ENCODE measurements at places on chromosomes 7 and 10. TPM values are rescaled to one million over a fixed set of nuclear protein-coding genes. Genes with fewer than 3 reads are reported as not detected.

Gene HOXA11
- total RNA-seq, result 0.14 TPM

Gene DNMBP
- 2.9 TPM for total RNA-seq

- H3K27ac ChIP-seq, result no peak overlapping the region
- H3K4me3 ChIP-seq, result no peak overlapping the region
- H3K4me1 ChIP-seq, result no peaks in the 10 kb centered on the region
- no peak for DNase-seq
- no peaks in the 10 kb centered on the region for H3K27me3 ChIP-seq
Observed at GRCh38 chr7:15490291-15490690, 71.5 kb downstream of the AGMO start.

DNA sequence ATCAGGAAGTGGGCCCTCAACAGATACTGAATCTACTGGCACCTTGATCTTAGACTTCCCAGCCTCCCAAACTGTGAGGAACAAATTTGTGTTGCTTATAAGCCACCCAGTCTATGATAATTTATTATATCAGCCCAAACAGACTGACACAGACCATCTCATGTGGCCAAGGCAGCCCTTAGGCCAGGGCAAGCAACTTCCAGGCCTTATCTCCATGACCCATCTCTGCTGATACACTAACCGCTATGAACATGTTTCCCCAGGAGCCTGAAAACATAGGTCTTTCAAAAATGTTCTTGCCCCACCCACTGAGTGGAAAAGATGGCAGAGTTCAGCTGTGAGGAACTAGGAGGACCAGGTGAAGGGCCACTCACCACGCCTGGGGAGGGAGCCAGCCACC is 3.2 kb upstream of the BLOC1S2 start:
- peaks cover 6% of the 10 kb centered on the region for H3K36me3 ChIP-seq
- H3K27me3 ChIP-seq, result peaks cover 7% of the 10 kb centered on the region
- DNase-seq, result no peak
- H3K27ac ChIP-seq, result no peak overlapping the region
- no peak overlapping the region for H3K4me3 ChIP-seq
- peaks cover 24% of the 10 kb centered on the region for H3K4me1 ChIP-seq

Gene C10orf143
- 12.0 TPM for total RNA-seq

DNA sequence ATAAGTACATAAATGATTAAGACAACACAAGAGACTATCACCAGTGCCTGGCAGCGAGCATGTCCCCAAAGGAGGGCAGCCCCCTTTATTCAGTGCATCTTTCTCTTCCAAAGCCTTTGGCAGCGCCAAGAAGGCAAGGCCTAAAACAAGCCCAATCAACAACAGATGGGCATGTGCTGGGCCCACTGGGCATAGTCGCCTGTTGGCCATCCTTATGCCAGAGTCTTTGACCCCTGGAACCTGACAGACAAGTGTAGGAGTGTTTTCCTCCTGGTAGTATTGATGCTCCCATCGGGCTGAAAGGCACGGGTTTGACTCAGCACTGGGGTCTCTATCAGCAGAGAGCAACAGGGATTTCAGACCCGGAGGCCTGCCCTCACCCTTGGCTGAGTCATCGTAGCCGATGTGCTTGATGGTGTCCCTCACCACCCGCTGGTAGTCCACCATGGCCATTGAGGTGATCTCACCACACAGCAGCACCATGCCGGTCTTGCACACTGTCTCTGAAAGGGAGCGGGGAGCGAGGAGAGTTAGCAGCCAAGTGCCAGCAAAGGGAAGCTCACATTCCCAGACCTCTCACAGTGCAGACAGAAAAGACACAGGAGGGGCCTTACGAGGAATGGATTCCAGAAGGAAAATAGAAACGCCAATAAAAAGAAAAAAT is 5.8 kb downstream of the MAT1A start:
- peaks cover 10% of the 10 kb centered on the region for H3K27me3 ChIP-seq
- no peak overlapping the region for H3K4me3 ChIP-seq
- no peaks in the 10 kb centered on the region for H3K36me3 ChIP-seq

DNA sequence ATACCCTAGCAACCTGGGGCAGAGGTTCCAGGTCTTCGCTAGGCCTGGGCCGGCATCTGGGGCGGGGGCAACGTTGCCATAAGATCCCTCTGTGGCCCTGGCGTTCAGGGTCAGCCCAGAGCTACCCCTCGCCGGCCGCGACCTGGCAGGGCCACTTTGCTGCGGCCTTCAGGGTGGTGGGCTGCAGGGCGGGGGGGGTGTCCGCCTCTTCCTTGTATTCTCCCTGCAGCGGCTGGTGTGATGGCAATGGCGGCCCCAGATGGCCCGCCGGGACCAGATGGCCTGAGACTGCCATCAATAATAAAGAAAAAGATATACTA is 539.2 kb upstream of the POT1 start:
- H3K27ac ChIP-seq, result no peak overlapping the region
- no peak for DNase-seq
- no peak overlapping the region for H3K4me3 ChIP-seq

Gene SPDYE5
- not detected for total RNA-seq

- no peak overlapping the region for H3K4me3 ChIP-seq
- no peaks in the 10 kb centered on the region for H3K4me1 ChIP-seq
- DNase-seq, result no peak
- no peaks in the 10 kb centered on the region for H3K36me3 ChIP-seq
- H3K27ac ChIP-seq, result no peak overlapping the region
- peaks cover 20% of the 10 kb centered on the region for H3K27me3 ChIP-seq
Observed at GRCh38 chr7:137670222-137671064, 176.3 kb downstream of the DGKI start.

GRCh38 chr10:133403359-133403758 is 9.4 kb downstream of the MTG1 start:
- H3K27ac ChIP-seq, result no peak overlapping the region
- no peaks in the 10 kb centered on the region for H3K27me3 ChIP-seq
- peaks cover 48% of the 10 kb centered on the region for H3K4me1 ChIP-seq
- no peak overlapping the region for H3K4me3 ChIP-seq
- DNase-seq, result no peak
- H3K36me3 ChIP-seq, result peaks cover 44% of the 10 kb centered on the region

DNA sequence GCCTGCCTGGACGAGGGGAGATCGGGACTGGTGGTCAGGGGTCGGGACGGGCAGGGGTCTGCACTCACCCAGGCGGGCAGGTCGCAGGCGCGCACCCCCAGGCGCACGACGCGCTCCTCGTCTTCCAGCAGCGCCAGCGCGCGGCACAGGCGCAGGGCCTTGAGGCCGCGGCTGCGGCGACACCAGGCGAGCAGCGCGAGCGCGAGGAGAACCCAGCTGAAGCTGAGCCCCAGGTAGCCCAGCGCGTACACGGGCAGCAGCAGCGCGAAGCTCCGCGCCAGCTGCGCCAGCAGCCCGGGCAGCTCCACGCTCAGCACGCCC is 328 bp downstream of the ESYT2 start:
- H3K4me1 ChIP-seq, result peaks cover 52% of the 10 kb centered on the region
- H3K27ac ChIP-seq, result no peak overlapping the region
- peaks cover 7% of the 10 kb centered on the region for H3K36me3 ChIP-seq
- H3K27me3 ChIP-seq, result no peaks in the 10 kb centered on the region
- DNase-seq, result peak; percentile 82

Gene SH2B2
- total RNA-seq, result 6.8 TPM

GRCh38 chr10:98446151-98446660 is 529 bp downstream of the HPS1 start:
- peak overlapping the region; percentile 95 for H3K27ac ChIP-seq
- H3K4me1 ChIP-seq, result peaks cover 36% of the 10 kb centered on the region
- H3K27me3 ChIP-seq, result peaks cover 6% of the 10 kb centered on the region
- peak; percentile 51 for DNase-seq
- H3K4me3 ChIP-seq, result peak overlapping the region; percentile 97

- H3K27me3 ChIP-seq, result no peaks in the 10 kb centered on the region
- peak overlapping the region; percentile 18 for H3K4me3 ChIP-seq
- peaks cover 46% of the 10 kb centered on the region for H3K4me1 ChIP-seq
- no peak for DNase-seq
- H3K27ac ChIP-seq, result peak overlapping the region; percentile 98
Observed at GRCh38 chr7:123712619-123713018, 36.2 kb downstream of the WASL start.

Gene ING3
- total RNA-seq, result 40.3 TPM

Gene KCNIP2
- total RNA-seq, result 3.1 TPM

DNA sequence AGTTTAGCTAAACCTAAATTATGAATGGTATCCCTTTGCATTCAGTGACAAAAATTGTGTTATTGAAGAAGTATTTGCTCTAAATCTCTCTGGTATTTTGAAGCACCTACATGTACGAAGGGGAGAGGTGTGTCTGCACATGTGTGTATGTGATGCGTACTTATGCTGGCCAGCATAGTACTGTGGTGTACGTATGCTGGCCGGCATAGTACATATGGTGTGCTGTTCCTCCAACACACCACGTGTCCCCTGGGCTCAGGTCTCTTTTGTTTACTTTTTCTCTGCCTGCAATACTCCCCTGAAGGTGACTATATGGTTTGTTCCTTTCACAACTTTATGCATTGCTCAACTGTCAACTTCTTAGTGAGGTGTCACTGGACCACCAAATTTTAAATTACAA is 360.3 kb downstream of the CRPPA start:
- no peaks in the 10 kb centered on the region for H3K36me3 ChIP-seq
- no peak overlapping the region for H3K4me3 ChIP-seq
- no peaks in the 10 kb centered on the region for H3K27me3 ChIP-seq

Gene TRPV6
- not detected for total RNA-seq

GRCh38 chr10:120824881-120825309 is 26.3 kb upstream of the WDR11 start:
- H3K4me1 ChIP-seq, result no peaks in the 10 kb centered on the region
- peak; percentile 16 for DNase-seq
- no peak overlapping the region for H3K4me3 ChIP-seq
- H3K27me3 ChIP-seq, result peaks cover 7% of the 10 kb centered on the region
- H3K27ac ChIP-seq, result no peak overlapping the region
- no peaks in the 10 kb centered on the region for H3K36me3 ChIP-seq

DNA sequence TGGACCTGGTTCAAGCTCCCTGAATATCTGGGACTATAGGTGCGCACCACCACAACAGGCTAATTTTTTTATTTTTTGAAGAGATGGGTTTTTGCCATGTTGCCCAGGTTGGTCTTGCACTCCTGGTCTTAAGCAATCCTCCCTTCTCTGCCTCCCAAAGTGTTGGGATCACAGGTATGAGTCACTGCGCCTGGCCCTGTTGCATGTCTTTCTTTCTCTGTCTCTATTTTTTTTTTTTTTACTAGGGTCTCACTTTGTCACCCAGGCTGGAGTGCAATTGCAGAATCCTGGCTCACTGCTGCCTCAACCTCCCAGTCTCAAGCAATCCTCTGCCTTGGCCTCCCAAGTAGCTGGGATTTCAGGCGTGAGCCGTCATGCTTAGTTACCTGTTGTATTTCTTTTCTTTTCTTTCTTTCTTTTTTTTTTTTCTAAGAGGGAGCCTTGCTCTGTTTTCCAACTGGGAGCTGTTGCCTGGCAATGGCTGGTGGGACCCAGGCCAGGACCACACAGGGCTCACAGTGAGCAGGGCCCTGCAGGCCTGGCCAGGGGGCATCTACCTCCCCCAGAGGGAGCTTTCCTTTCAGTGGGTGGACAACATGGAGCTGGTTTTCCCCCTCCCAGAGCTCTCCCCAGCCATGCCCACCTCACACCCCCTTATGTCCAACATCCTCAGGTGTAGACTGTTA is 6.0 kb downstream of the MYL7 start:
- H3K4me1 ChIP-seq, result peaks cover 5% of the 10 kb centered on the region
- DNase-seq, result no peak
- no peaks in the 10 kb centered on the region for H3K36me3 ChIP-seq

DNA sequence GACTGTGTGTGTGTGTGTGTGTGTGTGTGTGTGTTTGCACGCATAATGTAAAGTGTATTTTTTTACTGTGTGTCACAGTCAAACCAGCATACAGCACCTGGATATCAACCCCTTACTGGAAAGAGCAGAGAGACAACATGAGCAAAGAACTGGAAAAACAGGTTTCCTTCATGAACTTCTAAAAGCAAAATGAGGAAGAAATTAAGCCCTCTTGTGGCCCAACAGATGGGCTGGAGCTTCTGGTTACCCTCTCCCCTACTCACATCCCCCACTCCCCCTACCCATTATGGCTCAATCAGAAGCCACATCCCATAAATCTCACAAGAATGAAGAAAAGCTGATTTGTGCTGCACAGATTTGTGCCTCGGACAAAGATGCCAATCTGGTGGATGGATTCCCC is 36.2 kb downstream of the PDE1C start:
- no peak overlapping the region for H3K4me3 ChIP-seq
- H3K27ac ChIP-seq, result no peak overlapping the region
- H3K36me3 ChIP-seq, result no peaks in the 10 kb centered on the region
- H3K27me3 ChIP-seq, result peaks cover 7% of the 10 kb centered on the region
- peaks cover 11% of the 10 kb centered on the region for H3K4me1 ChIP-seq

- H3K36me3 ChIP-seq, result no peaks in the 10 kb centered on the region
- peak overlapping the region; percentile 18 for H3K4me3 ChIP-seq
- DNase-seq, result peak; percentile 9
- H3K27me3 ChIP-seq, result peaks cover 24% of the 10 kb centered on the region
Observed at GRCh38 chr7:16492513-16493062, 27.1 kb upstream of the SOSTDC1 start.

- H3K27ac ChIP-seq, result no peak overlapping the region
- H3K36me3 ChIP-seq, result no peaks in the 10 kb centered on the region
- DNase-seq, result no peak
- peaks cover 21% of the 10 kb centered on the region for H3K4me1 ChIP-seq
- H3K27me3 ChIP-seq, result peaks cover 18% of the 10 kb centered on the region
Observed at GRCh38 chr10:3424111-3424851, 251.7 kb upstream of the PITRM1 start.

Gene FEZF1
- not detected for total RNA-seq

Gene MYH16
- total RNA-seq, result not detected

Data from activated T-cell treated with anti-CD3 and anti-CD28 coated beads, Interleukin-2, amount 50 U/mL, for 72 hours (primary cell).